Liver (tissue), 10 donors: ENCODE measurements at places on chromosomes 3 and 15. TPM values are rescaled to one million over a fixed set of nuclear protein-coding genes. Genes with fewer than 3 reads are reported as not detected.
A peak's percentile ranks its signal among the peaks of the same experiment; 100 is the strongest.

KCNMB2 gene
- total RNA-seq = 0.08 TPM

MOBP gene
- not detected for total RNA-seq

PP2D1 gene
- total RNA-seq = not detected

NPAP1 gene
- not detected for total RNA-seq

POLQ gene
- total RNA-seq = 0.17 TPM

RASGRP1 gene
- 0.75 TPM for total RNA-seq

MAGEL2 gene
- total RNA-seq = under 0.01 TPM

AGTR1 gene
- total RNA-seq = 52.2 TPM

GRCh38 chr3:15693355-15693754 is 91.8 kb downstream of the BTD start:
- peaks cover 19% of the 10 kb centered on the region for H3K36me3 ChIP-seq
- H3K27ac ChIP-seq = no peak overlapping the region
- no peaks in the 10 kb centered on the region for H3K27me3 ChIP-seq
- no peak for DNase-seq

- no peak overlapping the region for H3K27ac ChIP-seq
- no peaks in the 10 kb centered on the region for H3K4me1 ChIP-seq
- no peaks in the 10 kb centered on the region for H3K27me3 ChIP-seq
- H3K36me3 ChIP-seq = no peaks in the 10 kb centered on the region
- no peak for DNase-seq
- H3K4me3 ChIP-seq = no peak overlapping the region
Measured at GRCh38 chr15:26128611-26129140, 265.5 kb upstream of the ATP10A start.

GRCh38 chr3:141875893-141876380 is 506 bp upstream of the ATP1B3 start:
- peak overlapping the region; percentile 63 for H3K4me3 ChIP-seq
- peak overlapping the region; percentile 96 for H3K27ac ChIP-seq
- peaks cover 20% of the 10 kb centered on the region for H3K4me1 ChIP-seq
- no peaks in the 10 kb centered on the region for H3K36me3 ChIP-seq
- no peak for DNase-seq

DNA sequence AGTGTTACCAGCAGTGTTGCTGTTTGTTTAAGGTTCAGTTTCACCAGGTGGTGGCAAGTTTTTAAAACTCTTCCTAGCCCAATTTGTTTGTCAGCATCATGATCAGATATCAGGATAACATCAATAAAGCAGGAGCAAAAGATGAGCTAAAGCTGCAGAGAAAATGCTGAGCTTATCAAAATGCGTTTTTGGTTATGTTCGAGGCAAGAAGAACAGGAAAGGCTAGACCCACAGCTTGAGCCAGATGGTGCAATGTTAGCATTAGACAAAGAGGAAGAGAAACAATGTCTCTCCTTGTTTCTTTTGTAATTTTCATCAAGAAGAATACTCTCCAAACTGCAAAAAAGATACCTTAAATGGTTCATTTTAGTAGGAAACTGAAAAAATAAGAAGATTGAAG is 66.2 kb downstream of the THRB start:
- H3K36me3 ChIP-seq = no peaks in the 10 kb centered on the region
- no peaks in the 10 kb centered on the region for H3K27me3 ChIP-seq
- DNase-seq = no peak
- H3K4me3 ChIP-seq = no peak overlapping the region

GRCh38 chr15:65476903-65477302 is 40.6 kb downstream of the DPP8 start:
- H3K4me1 ChIP-seq = no peaks in the 10 kb centered on the region
- H3K27ac ChIP-seq = no peak overlapping the region
- peaks cover 18% of the 10 kb centered on the region for H3K36me3 ChIP-seq
- no peak for DNase-seq
- no peak overlapping the region for H3K4me3 ChIP-seq

- H3K36me3 ChIP-seq = no peaks in the 10 kb centered on the region
- H3K4me3 ChIP-seq = no peak overlapping the region
- peaks cover 8% of the 10 kb centered on the region for H3K4me1 ChIP-seq
- DNase-seq = no peak
Measured at GRCh38 chr15:41647262-41647661, 12.9 kb upstream of the MGA start.

DNA sequence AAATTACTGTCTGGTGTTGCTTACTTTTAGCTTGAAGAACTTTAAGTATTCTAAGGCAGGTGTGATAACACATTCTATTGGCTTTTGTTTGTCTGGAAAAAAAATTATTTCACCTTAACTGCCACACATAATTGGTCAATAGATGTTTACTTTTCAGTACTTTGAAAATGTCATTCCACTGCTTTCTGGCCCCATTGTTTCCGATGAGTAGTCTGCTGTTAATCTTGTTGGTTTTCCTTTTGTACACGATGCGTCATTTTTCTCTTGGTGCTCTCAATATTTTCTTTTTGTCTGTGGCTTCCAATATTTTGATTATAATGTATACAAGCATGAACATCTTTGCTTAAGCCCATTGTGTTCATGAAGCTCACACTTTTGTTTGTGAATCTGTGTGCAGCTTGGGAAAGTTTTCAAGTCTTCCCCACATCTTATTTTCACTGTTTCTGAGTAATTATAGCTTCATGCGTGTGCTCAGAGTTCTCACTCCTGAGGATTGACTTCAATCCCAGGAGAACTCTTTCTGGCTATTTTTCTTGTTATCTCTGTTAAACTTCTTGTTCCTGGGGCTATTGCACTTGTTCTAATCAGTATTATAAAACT is 664.7 kb downstream of the IGSF11 start:
- H3K27me3 ChIP-seq = no peaks in the 10 kb centered on the region
- H3K4me1 ChIP-seq = no peaks in the 10 kb centered on the region
- no peak for DNase-seq

DNA sequence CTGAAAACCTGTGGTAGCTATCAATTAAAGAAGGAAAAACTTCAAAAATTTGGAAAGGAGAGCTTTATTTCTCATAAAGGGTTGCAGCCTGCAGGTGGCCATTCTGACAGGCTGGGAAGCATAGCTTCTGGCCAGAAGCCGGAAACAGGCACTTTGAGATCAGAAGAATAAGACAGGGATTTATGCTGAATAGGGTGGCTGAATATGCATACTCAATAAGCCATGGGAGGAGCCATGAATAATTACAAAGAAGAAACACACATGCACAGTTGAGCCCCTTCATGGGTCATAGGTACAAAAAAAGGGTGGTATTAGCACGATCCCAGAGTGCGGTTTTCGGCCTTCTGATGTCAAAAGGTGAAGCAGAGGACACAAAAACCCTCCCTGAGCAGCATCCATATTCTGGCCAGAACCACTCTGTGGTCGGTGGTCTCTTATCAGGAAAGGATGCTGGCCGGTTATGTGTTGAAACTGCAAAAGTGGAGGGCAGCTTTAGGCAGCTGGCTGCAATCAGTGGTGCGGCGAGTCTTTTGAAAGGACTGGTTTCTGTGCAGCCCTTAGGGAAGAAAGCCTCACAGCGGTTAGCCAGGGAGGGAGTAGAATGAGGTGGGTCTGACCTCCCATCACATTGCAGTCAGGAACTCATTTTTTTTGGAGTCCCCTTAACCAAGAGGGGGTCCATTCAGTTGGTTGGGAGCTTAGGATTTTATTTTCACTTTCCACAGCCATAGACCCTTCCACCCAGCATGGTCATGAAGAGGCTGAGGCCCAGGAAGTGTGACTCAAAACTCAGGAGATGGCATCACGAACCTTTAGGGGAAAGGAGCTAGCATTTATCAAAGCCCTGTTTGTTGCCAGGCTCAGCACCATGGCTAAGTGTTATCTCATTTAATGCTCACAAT is 34.7 kb upstream of the CCDC174 start:
- H3K4me1 ChIP-seq = no peaks in the 10 kb centered on the region
- no peaks in the 10 kb centered on the region for H3K36me3 ChIP-seq
- no peak for DNase-seq
- no peak overlapping the region for H3K27ac ChIP-seq

GRCh38 chr15:98955331-98955730 is 52.3 kb downstream of the PGPEP1L start:
- no peak overlapping the region for H3K27ac ChIP-seq
- H3K4me3 ChIP-seq = no peak overlapping the region
- H3K27me3 ChIP-seq = no peaks in the 10 kb centered on the region
- no peak for DNase-seq
- H3K36me3 ChIP-seq = no peaks in the 10 kb centered on the region

DNA sequence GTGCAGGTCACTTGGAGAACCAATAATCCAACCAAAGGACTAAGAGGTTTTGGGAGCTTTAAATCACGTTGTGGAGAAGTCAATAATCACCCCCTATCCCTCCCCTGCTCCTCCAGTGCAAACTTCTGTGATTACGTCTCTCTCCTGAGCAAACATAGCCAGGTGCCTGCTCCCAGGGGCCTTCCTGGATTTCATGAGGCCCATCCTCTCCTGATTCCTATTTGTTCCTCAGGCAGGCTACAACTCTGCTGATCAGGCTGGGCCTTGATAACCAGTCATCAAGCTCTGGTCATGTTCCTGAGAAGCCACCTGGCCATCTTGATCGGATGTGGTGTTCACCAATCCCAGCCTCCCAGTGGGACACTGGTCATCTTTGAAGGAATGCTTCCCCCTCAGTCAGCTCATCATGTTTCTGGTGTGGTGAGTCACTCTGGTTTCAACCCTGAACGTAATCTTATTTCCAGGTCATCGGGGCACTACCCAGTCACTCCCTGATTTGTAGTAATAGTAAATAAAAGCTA is 2.9 kb upstream of the ZNF710 start:
- no peak for DNase-seq
- H3K4me3 ChIP-seq = no peak overlapping the region
- no peak overlapping the region for H3K27ac ChIP-seq
- no peaks in the 10 kb centered on the region for H3K27me3 ChIP-seq
- no peaks in the 10 kb centered on the region for H3K4me1 ChIP-seq
- H3K36me3 ChIP-seq = no peaks in the 10 kb centered on the region
